ENCODE measurements at places on chromosomes 5 and 9. TPM values are rescaled to one million over a fixed set of nuclear protein-coding genes. Genes with fewer than 3 reads are reported as not detected.

- no peak for DNase-seq
These were observed 16.7 kb downstream of the HMHB1 start for GRCh38 chr5:143828710-143829109.

LCN10 gene
- total RNA-seq = not detected

LHX3 gene
- not detected for total RNA-seq

DNA sequence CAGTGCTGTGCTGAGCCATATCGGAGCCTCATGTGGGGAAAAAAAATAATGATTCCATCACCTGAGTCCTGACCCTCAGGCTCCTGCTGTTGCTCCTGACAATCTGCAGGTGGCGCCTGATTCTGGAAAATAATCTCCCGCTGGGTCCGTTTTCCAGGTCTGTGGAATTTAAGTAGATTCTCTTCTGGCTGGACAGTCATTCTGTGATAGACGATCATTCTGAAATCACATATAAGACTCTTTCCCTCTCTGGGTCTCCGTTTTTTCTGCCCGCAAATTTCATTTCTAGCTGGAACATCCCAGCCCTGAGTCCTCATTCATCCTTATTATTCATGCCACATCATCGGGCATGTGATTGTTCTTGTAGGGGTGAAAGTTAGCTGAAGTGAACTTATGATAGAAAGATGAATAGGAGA is 22.1 kb upstream of the STXBP1 start:
- DNase-seq = peak; percentile 65

- no peak for DNase-seq
These were observed at the start of gene ANKRD33B for GRCh38 chr5:10563945-10564837. TSS of gene ANKRD33B (plus strand) at chr5:10564070. CDS start at chr5:10564468, 398 bp downstream.

GRCh38 chr5:26802944-26803343 is 235.4 kb downstream of the CDH9 start:
- no peak for DNase-seq

DNA sequence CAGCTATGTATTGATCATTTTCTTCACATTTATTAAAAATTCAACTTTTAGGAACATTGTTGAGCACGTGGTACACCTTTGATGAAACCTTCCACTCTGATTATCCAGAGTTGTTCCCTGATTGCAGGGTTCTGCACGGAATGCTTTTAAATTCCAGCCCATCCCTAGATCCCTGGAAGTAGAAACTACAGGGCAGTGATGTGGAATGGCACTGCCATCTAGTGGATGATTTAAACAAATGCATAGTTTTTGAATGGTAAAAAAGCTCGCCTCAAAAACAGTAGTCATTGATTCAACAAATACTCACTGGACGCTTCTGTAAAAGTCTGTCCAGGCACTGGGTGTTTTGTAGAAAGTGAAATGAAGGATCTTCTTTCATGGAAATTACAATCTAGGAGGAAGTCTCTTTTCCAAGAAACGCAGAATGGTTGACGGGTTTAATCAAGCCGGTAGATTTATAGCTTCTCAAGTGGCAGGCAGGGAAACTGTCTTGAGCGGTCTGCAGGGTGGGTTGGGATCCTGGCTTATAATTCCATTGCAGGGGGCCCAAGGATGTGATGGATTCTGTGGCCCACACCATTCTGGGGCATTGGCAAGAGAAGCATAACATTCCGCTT is 118.4 kb downstream of the ARHGAP26 start:
- DNase-seq = peak; percentile 63

DNA sequence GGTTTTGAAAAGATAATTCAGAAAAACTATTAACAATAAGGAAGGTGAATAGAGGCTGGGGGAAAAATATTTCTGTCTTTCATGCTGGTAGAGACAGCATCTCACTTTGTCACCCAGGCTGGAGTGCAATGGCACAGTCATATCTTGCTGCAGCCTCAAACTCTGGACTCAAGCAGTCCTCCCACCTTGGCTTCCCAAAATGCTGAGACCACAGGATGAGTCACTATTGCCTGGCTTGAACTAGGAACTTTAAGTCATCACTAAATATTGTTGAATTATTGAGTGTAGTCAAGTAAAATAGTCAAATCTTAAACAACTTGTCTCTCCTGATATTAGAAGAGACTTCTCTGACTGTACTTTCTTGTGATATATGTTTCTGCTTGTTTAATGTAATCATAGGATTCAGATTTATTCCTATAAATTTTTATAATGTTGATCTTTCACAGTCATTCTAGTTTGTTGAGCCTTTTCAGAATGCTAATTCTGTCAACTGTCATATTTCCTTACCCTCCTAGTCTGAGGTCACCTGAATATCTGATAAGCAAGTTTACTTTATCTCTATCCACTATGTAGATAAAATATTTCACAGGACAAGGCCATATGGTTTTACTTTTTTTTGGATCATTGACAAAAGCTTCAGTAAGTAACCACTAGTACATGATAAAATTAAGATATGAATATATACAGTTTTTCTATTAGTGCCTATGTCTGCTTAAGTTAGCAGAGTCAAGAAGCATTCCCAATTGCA is 1696.5 kb downstream of the MAT2B start:
- DNase-seq = peak; percentile 2

GRCh38 chr9:107480386-107480789 is 9.2 kb downstream of the KLF4 start:
- DNase-seq = peak; percentile 56

CCL27 gene
- total RNA-seq = not detected

- peak; percentile 80 for DNase-seq
These were observed 141.4 kb downstream of the NPR3 start for GRCh38 chr5:32852535-32852934.

PFN3 gene
- not detected for total RNA-seq

Measured in renal cortical epithelial cell (primary cell).